ENCODE measurements at places on chromosomes 4 and X.

DNA sequence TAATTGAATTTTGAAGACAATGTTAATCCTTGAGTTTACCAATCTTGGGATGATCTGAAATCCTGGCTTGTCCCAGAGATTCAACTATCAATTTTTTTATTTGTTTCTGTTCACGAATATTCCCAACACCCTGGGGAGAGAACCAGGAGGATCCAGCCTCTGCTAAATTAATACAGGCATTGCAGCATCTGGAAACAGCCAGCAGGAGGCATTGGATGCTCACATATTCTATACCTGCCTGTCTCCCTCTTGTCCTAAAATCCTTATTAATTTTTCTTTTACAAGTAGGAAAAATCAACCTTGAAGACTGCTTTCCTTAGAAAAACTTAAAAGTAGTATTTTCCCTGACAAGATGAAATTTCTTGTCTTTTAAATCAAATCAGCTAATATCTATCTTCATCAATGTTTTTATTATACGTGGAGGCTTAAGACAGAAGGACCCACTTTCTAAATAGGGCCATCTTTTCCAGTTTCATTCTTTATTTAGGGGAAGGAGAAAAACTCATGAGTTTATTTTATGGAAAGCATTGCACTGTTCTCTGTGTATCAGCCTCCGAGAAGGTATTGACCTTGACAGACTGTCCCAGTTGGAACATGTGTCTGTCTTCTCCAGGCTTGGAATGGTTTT lies 102.4 kb downstream of the CLNK start:
- DNase-seq, result peak; percentile 69

- DNase-seq, result no peak
Measured at GRCh38 chr4:40190019-40190418, 6.8 kb upstream of the RHOH start.

- no peak for DNase-seq
Measured at GRCh38 chr4:112910109-112910736, 139.2 kb upstream of the ANK2 start.

DNA sequence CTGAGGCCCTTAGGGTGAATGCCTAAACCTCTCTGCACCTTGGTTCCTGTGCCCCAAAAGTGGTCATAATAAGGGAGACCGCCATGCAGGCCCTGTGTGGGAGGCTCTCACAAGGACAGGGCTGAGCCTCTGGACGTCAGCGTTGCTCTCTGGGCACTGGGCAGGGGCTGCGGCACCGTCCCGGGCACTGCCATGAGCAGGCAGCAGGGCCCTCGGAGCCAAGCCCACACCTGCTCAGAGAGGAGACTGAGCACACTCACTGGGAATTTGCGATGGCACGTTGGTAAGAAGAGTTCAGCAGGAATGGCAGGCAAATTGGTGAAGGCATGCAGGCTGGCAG lies 123.4 kb downstream of the HMX1 start:
- peak; percentile 33 for DNase-seq

DNA sequence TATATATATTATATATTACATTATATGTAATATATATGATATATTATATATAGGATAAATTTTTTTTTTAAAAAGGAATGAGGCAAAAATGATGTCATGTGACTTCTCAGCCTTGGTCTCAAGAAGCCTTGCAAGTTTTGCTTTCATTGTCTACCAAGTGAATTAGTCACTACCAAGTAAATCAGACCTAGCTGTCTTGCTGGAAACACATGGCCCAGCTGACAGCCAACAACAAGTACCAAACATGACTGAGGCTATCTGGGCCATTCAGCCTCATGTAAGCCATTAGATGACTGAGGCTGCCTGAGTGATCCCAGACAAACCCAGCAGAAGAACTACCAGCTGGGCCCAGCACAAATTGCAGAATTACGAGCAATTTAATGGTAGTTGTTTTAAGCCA lies 44.9 kb downstream of the HAND2 start:
- DNase-seq, result no peak

- DNase-seq, result no peak
Measured at GRCh38 chr4:137641544-137641943, 109.2 kb upstream of the PCDH18 start.

- DNase-seq, result no peak
Measured at GRCh38 chr4:84644087-84644486, 61.2 kb downstream of the CDS1 start.

DNA sequence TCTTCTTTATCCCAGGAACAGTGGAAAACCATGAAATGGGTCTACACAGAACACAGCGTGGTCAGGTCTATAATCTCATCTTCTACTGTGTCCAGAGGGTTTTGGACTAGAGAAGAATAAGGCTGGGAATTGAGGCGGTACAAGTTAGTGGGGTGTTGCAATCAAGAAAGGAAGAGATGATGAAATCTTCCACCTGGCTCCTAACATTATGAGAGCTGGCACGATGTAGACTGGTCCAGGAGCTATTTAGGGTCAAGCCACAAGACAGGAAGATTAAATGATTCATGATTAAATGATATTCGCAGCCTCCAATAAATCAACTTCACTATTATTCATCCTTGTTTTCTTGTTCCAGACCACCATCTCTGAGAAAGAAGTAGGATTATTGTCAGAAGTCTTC lies 88.0 kb downstream of the ARSF start:
- DNase-seq, result no peak

DNA sequence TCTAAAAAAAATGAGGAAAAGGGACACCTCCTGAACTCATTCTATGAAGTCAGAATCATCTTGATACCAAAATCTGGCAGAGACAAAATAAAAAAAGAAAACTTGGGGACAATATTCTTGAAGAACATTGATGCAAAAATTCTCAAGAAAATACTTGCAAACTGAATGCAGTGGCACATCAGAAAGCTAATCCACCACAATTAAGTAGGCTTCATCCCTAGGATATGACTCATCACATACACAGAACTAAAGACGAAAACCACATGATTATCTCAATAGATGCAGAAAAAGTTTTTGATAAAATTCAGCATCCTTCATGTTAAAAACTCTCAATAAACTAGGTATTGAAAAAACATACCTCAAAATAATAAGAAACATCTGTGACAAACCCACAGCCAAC lies 98.3 kb downstream of the FAM47B start:
- no peak for DNase-seq

DNA sequence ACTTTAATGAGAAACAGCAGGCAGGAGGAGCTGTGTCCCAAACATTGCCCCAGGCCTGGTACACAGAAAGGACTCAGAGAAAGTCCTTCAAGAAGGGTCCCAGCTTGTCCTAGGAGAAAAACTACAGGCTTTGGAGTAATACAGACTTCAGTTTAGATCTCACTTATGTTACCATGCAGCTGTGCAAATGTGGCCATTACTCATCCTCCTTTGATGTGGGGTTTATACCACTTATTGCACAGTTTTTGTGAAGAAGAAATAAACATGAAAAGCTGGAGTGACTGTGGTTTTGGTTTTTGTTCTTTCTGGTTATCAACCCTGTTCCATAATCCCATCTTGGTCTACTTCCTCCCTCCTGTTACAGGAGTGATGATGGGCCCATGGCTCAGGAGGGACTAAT lies 8.1 kb upstream of the CYTL1 start:
- DNase-seq, result no peak

DNA sequence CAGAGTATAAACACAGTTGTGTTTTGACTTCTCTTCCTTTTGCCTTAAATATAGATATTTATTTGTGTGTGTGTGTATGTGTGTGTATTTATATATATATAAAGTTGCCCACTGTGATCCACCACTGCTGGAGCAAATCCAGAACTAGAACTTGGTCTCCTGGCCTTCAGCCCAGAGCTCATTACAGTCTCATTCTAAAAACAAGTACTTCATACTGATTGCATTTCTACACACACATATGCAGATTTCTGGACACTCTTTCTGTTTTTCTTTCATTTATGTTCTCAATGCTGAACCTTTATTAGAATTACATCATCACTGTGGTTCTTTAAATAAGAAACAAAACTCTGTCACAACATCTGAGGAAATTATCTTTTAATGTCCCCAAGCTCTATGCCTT lies 381 bp downstream of the TXK start:
- no peak for DNase-seq

- no peak for DNase-seq
Measured at GRCh38 chr4:1557221-1557597, 126.9 kb downstream of the FAM53A start.

DNA sequence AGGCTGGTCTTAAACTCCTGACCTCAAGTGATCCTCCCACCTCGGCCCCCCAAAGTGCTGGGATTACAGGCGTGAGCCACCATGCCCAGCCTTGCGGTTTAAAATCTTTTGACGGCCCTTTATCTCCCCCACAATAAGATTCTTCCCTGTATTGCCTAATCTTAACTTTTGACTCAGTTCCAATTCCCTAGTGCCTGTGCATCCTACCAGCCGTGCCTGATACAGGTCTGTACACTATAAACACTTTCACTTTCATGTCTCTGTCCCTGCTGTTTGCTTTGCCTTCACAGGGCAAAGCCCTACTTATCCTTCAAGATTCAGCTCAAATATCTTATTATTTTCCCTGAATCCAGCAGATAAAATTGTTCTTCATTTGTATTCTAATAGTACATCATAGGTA lies 74.6 kb downstream of the WDR44 start:
- DNase-seq, result no peak

- DNase-seq, result no peak
Measured at GRCh38 chrX:39550795-39551361, 546.9 kb downstream of the BCOR start.

DNA sequence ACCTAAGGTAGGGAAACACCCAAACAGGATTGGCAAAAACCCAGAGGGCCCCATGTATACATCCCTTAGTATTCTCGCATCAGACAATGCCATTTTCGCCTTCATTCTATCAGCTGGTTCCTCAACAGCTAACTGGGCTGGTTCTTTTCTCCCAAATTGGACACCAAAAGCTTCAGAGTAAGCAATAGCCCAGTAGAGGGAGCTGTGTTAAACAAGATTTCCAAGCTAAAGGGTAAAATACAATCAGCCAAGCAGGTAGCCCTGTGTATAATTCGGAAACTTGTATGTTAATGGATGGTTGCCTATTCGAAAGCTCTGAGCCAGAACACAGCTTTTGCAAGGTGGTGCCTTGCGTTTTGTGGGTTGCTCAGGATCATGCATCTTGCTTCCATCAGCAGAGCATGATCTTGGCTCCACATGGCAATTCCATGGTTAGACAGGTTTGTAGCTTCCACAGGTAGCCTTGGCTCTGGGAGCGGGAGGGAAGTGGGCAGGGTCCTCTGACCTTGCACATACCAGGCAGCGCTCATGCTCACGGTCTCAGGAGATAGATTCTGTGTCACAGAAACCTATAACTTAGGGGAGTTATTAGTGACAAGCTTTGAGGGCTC lies 115.2 kb upstream of the LNX1 start:
- peak; percentile 56 for DNase-seq

DNA sequence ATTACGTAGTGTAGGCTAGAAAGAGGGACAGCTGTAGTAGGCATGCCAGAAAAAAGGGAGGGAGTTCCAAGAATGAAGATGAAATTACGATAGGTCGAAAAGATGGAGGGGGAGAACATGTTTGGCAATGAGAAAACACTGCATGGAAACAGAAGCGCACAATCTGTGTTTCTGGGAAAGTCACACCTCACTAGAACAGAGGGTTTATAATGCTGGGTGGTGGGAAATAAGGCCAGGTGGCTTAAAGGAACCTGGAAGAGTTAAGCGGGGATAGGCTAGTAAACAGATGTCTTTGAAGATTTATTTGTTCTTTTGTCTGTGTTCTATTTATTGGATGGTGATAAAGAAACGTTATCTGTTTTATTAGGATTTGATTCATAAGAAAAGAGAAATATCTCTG lies 29.1 kb downstream of the TRAPPC11 start:
- DNase-seq, result no peak

- DNase-seq, result peak; percentile 77
Measured at GRCh38 chr4:94758700-94759399, 1.1 kb downstream of the BMPR1B start.

DNA sequence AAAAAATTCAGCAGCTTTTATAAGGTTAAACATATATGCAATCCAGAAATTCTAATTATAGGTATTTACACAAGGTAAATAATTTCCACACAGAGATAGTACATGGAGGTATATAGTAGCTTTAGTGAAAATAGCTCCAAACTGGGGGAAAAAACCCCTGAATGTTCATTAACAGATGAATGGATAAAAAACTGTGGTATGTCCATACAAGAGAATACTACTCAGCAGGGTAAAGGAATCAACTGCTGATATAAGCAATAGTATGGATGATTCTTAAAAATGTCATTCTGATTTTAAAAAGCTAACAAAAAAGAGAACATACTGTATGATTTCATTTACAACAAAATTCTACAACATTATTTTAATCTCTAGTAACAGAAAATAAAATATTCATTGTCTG lies 37.2 kb upstream of the FRMD7 start:
- DNase-seq, result no peak

- DNase-seq, result no peak
Measured at GRCh38 chr4:54517781-54518444, 139.8 kb upstream of the KIT start.

GRCh38 chr4:184793735-184794355 lies 31.9 kb downstream of the ACSL1 start:
- no peak for DNase-seq

GRCh38 chr4:41156574-41156973 lies 57.8 kb downstream of the APBB2 start:
- no peak for DNase-seq

DNA sequence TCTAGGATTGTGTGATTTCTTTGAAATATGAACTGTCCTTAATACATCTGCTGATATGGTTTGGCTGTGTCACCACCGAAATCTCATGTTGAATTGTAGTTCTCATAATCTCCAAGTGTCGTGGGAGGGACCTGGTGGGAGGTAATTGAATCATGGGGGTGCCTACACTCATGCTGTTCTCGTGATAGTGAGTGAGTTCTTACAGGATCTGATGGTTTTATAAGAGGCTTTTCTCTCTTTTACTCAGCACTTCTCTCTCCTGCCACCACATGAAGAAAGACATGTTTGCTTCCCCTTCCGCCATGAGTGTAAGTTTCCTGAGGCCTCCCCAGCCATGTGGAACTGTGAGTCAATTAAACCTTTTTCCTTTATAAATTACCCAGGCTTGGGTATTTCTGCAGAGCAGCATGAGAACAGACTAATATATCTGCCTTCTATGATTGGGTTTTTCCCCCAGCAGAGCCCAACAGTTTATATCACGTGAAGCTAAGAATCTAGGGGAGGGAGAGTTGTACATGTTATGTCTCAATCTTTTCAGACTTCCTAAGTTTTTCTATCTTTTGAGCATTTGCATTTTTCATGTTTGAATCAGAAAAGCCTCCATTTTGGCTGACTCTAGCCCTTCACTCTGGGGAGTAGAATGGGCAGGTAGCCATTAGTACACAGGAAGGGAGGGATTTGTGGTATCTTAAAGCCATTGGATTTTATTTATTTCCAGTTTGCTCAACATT lies 58.9 kb downstream of the PLAC1 start:
- no peak for DNase-seq

All from endodermal cell (in vitro differentiated cells).